ENCODE measurements at places on chromosomes 7 and 10. TPM values are rescaled to one million over a fixed set of nuclear protein-coding genes. Genes with fewer than 3 reads are reported as not detected.

SSBP1 gene
- total RNA-seq = 171 TPM

TAS2R5 gene
- total RNA-seq = 1.7 TPM

NEUROD6 gene
- total RNA-seq = not detected

RET gene
- total RNA-seq = 5.9 TPM

PRLHR gene
- total RNA-seq = not detected

GRCh38 chr10:125226823-125227222 lies 66.5 kb upstream of the CTBP2 start:
- no peak for DNase-seq

DNA sequence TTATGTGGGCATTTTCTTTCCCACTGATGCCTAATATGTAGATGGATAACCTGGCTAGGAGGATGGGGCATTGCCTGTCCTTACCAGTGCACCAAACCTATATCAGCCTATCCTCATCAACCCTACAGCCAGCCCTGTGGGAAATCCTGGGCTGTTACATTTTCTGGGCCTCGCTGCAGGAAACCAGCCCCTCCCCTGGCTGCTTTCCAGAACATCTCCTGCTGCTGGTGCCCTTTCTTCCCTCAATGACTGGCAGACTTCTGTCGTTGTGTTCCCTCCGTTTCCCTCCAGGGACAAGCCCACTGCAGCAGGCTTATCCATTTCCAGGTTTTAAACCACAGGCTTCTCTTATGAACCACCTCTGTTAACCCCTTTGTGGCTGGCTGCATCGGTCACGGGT lies 486.1 kb upstream of the COBL start:
- DNase-seq = no peak

DNA sequence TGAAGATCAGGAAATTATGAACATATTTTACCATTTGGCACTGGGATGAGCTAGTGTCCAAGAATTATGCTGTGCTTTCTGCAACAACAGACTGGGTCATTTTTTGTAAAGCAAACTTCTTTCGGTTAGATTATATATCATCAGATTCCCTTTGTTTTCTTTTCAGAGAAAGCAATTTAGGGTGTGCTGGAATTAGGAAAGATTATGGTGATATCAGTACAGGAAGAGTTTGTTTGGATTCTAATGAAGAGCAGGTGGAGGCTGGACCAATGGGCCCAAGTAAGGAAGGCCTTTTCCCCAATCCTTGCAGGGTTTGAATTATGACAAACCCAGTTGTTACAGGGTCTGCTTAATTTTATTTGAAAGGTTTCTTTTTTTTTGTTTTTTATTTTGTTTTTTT lies 1092.8 kb downstream of the KCNMA1 start:
- DNase-seq = no peak

- no peak for DNase-seq
These were observed 29.5 kb downstream of the LYZL2 start for GRCh38 chr10:30600005-30600404.

DNA sequence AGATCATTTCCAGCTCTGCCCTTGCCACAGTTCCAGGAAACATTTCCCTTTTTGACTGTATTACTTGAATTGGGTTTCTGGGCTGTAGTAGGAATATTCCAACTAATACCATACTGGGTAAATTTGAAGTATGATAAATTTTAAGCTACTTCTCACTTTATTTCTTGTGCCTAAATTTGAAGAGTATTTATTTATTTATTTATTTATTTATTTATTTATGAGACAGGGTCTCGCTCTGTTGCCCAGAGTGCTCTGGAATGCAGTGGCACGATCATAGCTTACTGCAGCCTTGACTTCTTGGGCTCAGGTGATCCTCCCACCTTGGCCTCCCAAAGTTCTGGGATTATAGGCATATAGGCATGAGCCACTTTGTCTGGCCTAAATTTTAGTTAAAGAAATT lies 105.5 kb downstream of the TPST1 start:
- no peak for DNase-seq

DNA sequence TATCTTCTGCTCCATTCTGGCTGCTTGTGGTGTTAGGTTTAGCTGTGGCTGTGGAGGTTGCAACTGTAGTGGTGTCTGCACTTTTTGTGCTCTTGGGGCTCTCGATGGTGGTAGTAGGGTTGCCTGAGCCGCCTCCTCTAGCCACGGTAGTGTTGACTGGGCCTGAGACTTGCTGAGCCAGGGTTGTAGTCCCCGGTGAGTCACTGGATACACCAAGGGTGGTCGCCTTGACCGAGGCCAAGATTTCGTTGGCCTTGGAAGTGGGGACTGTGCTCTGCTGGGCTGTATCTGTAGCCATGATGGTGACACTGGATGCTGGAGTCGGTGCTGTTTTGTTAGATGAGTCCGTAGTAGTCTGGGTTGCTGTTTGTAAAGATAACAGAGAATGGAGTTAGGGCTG lies 45.4 kb downstream of the PODXL start:
- DNase-seq = no peak

- no peak for DNase-seq
These were observed 162.8 kb upstream of the TNRC18 start for GRCh38 chr7:5586279-5586962.

DNA sequence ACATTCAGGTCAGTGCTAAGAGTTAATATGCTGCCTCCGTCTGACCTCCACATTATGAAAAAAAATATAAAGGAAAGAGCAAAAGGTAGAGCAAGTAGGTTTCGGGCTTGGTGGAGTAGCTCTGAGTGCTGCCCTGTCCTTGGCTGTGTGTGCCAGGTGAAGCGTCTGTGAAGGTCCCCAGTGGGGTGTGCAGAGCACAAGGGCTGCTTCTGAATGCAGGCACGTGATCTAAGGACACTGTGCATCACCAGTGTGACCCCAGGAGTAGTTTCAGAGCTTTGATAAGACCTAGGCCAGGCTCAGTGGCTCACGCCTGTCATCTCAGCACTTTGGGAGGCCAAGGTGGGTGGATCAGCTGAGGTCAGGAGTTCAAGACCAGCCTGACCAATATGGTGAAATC lies 36.0 kb downstream of the KLF6 start:
- no peak for DNase-seq

GRCh38 chr7:154592388-154592787 lies 410.5 kb downstream of the PAXIP1 start:
- DNase-seq = no peak

- no peak for DNase-seq
These were observed 1.8 kb downstream of the SEMA3C start for GRCh38 chr7:80916770-80917741.
